Activated naive CD8-positive, alpha-beta T cell treated with anti-CD3 and anti-CD28 coated beads for 36 hours (primary cell): ENCODE measurements at places on chromosomes 2 and 18. TPM values are rescaled to one million over a fixed set of nuclear protein-coding genes. Genes with fewer than 3 reads are reported as not detected.

Gene SLC4A5
- total RNA-seq, result 1.5 TPM

Gene CD226
- 57.7 TPM for total RNA-seq

Gene LOXHD1
- 0.14 TPM for total RNA-seq

Gene NUP35
- 37.4 TPM for total RNA-seq

DNA sequence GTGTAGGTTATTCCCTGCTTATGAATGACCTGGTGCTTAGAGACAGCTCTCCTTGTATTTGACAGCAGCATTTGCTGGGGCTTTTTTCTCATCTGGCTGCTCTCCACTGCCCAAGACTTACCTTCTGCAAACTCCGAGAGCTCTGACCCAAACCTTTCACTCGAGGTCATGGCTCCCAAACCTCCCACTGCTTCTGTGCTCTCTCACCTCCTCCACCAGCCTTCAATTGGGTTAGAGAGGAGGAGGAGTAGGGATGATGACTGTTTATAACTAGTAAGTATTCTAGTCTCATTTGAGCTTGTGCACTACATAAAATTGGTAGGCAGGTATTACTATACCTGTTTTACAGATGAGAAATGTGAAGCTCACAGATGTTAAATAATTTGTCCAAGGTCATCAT is 40.1 kb downstream of the LIMS1 start:
- H3K27me3 ChIP-seq, result no peaks in the 10 kb centered on the region
- no peaks in the 10 kb centered on the region for H3K36me3 ChIP-seq
- H3K27ac ChIP-seq, result no peak overlapping the region
- no peak overlapping the region for H3K4me3 ChIP-seq
- DNase-seq, result no peak

GRCh38 chr2:58852243-58852642 is 611.1 kb upstream of the FANCL start:
- no peaks in the 10 kb centered on the region for H3K36me3 ChIP-seq
- no peak overlapping the region for H3K4me3 ChIP-seq
- DNase-seq, result no peak

GRCh38 chr18:47168913-47169312 is 7.3 kb downstream of the IER3IP1 start:
- no peak for DNase-seq
- H3K27me3 ChIP-seq, result no peaks in the 10 kb centered on the region
- H3K36me3 ChIP-seq, result peaks cover 11% of the 10 kb centered on the region
- H3K4me1 ChIP-seq, result peaks cover 38% of the 10 kb centered on the region
- H3K27ac ChIP-seq, result no peak overlapping the region

GRCh38 chr2:16238001-16238761 is 297.8 kb downstream of the MYCN start:
- H3K4me1 ChIP-seq, result no peaks in the 10 kb centered on the region
- H3K27me3 ChIP-seq, result peaks cover 6% of the 10 kb centered on the region
- no peaks in the 10 kb centered on the region for H3K36me3 ChIP-seq
- no peak overlapping the region for H3K27ac ChIP-seq

DNA sequence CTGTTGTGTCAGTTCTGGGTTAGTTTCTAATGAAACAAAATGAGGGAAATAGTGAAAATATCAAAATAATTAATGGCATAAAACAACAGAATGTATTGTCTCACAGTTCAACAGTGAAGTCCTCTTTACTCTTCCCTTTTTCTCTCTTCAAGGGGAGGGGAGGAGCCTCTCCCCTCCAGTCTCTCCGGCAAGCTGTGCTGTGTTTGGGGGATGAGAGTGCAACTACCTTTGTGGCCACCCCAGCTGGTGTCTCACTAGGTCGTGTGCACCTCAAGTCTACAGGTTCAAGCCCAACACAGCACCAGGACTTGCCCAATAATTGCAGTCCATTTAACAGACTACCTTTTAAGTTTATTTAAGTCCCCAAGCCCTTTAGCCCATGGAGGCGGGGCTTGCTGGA is 271.7 kb upstream of the DOK6 start:
- no peak overlapping the region for H3K27ac ChIP-seq
- no peak for DNase-seq
- H3K27me3 ChIP-seq, result peaks cover 3% of the 10 kb centered on the region
- H3K4me3 ChIP-seq, result no peak overlapping the region

DNA sequence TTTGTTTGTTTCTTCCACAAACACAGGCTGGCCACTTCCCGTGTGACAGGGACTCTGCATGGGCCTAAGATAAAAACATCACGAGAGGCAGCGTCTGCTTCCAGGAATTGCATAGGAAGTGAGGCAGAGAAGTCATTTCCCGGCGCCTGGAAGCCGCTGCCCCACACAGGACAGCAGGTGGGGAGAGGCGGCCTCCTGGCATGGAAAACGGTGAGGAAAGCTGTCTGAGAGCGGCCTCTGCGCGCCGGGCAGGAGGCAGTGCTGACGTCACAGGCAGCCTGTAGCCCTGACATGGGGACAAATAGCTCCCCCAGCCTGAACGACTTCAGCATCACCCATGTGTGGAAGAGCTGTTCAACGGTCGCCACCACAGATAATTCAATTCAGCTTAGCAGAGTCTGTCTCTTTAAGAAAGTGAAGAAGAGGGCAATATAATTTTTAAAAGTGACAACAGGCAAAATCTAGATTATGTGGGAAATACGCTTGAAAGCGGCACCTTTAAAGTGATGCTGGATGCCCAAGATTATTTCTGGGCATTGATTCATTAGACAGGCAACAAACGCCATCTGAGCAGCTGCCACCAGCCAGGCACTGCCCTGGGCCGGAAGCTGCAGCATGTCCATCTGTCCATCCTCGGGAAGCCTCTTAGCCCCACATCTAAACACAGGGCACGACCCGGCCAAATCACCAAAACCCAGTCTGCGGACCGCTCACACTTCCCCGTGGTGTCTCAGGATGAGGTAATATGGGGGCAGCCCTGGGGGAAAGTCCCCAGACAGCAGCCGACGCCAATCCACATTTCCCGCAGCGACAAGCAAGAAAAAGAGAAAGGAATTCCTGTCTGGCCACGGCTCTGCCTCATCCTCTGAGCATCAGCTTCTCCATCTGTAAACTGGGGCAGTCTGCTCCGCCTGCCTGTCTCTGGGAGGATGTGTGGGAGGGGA is 138.9 kb downstream of the PXDN start:
- no peaks in the 10 kb centered on the region for H3K36me3 ChIP-seq
- H3K4me1 ChIP-seq, result peaks cover 3% of the 10 kb centered on the region
- H3K4me3 ChIP-seq, result no peak overlapping the region

GRCh38 chr18:7608781-7609201 is 41.7 kb downstream of the PTPRM start:
- H3K36me3 ChIP-seq, result no peaks in the 10 kb centered on the region
- H3K27ac ChIP-seq, result no peak overlapping the region

DNA sequence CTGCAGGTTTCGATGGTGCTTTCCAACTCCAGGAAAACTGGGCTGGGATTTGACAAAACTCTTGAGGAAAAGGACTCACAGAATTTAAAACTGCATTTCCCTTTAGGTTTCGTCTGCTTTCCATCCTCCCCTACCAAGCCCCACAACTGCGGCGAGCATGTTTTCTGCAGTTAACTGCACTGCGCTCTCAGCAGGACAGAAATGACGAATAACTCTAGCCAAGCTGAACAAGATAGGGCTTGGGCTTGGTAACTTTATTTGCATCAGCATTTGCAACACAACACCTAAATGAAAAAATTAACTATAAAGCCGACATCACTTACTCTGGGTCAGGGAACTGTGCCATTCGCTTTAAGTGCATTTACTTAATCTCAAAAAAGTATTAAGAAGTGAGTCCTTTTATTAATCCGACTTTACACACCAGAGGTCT is 669 bp upstream of the PIKFYVE start:
- H3K36me3 ChIP-seq, result peaks cover 2% of the 10 kb centered on the region
- peaks cover 28% of the 10 kb centered on the region for H3K4me1 ChIP-seq
- no peaks in the 10 kb centered on the region for H3K27me3 ChIP-seq

DNA sequence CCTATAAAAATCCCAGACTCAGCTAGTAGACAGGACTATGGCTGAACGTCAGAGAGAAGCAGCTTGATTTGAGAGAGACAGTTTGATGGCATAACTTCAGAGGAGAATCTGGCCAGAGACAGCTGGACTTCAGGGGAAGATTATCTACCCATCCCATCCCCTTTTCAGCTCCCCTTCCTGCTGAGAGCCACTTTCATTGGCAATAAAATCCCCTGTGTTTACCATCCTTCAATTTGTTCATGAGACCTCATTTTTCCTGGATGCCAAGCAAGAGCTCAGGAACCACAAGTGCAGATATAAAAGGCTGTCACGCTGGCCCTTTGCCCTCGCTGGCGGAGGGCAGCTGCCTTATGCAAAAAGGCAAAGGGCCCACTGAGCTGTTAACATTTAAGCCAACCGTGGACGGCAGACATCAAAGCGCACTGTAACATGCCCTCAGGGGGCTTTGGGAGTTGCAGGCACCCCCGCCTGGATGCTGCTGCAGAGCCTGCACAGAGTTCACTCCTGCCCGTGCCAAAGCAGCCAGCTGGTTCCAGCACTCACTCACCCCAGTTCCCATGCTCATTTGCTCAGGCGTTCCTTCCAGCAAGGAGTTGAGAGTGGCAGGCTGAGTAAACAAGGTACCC is 164.3 kb upstream of the PGAP1 start:
- H3K27me3 ChIP-seq, result no peaks in the 10 kb centered on the region
- peaks cover 22% of the 10 kb centered on the region for H3K4me1 ChIP-seq
- DNase-seq, result no peak
- no peak overlapping the region for H3K4me3 ChIP-seq
- H3K27ac ChIP-seq, result peak overlapping the region; percentile 46
- peaks cover 30% of the 10 kb centered on the region for H3K36me3 ChIP-seq

DNA sequence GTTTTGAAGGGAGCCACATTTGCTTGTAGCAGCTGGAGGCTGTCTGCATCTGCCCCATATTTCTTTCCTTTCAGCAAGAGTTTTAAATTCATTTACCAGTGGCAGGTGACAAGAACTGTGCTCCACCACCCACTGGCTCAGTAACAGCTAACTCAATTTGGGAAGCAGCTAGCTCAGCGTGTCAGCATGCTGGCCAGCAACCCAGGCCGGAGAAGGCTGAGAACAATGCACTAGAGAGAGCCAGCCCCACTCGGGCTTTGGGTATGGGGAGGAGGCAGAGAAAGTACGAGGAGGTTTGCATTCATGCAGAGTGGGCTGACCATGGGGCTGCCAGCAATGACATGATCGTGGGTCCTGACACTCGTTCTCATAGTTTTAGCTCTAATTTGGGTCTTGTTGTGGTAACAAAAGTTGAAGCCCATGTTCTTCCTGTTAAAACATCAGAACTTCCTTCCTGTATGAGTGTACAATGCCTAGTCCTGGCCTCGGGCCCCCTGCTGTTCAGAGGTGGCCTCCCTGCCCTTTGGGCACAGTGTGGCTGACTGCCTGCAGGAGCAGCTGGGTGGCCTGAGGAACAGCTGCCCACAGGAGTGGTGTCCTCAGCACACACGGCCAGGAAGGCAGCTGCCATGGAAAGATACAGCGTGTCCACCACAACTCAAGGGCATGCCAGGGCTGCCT is 23.0 kb downstream of the CDC42EP3 start:
- peaks cover 75% of the 10 kb centered on the region for H3K4me1 ChIP-seq
- DNase-seq, result peak; percentile 23
- H3K27me3 ChIP-seq, result no peaks in the 10 kb centered on the region
- no peak overlapping the region for H3K4me3 ChIP-seq
- H3K27ac ChIP-seq, result peak overlapping the region; percentile 80
- peaks cover 67% of the 10 kb centered on the region for H3K36me3 ChIP-seq

GRCh38 chr2:101502095-101502494 is 27.2 kb upstream of the RFX8 start:
- H3K36me3 ChIP-seq, result no peaks in the 10 kb centered on the region
- DNase-seq, result peak; percentile 6
- peaks cover 17% of the 10 kb centered on the region for H3K4me1 ChIP-seq
- H3K27me3 ChIP-seq, result no peaks in the 10 kb centered on the region
- no peak overlapping the region for H3K27ac ChIP-seq

DNA sequence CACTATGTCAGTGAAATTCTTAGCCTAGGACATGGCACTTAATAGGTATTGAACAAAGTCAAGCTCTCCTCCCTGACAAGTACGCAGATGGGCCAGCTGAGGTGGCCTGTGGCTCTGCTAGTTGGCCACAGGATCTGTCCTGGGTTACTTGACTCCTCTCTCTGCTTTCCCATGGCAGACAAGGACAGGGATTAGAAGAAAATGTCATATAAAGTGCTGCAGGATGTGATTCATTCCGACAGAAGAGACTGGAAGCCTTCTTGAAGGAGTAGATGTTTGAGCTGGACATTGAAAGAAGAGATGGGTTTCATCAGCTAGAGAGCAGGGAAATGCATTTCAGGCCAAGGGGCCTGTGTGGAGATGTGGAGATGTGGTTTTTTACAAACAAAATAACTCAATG is 46.7 kb downstream of the SMAD7 start:
- H3K27ac ChIP-seq, result no peak overlapping the region
- no peak for DNase-seq
- no peak overlapping the region for H3K4me3 ChIP-seq
- H3K27me3 ChIP-seq, result no peaks in the 10 kb centered on the region
- no peaks in the 10 kb centered on the region for H3K36me3 ChIP-seq
- H3K4me1 ChIP-seq, result peaks cover 11% of the 10 kb centered on the region

GRCh38 chr2:88122141-88122884 is 5.5 kb downstream of the FABP1 start:
- no peak overlapping the region for H3K4me3 ChIP-seq
- no peak overlapping the region for H3K27ac ChIP-seq
- no peaks in the 10 kb centered on the region for H3K4me1 ChIP-seq
- DNase-seq, result no peak

DNA sequence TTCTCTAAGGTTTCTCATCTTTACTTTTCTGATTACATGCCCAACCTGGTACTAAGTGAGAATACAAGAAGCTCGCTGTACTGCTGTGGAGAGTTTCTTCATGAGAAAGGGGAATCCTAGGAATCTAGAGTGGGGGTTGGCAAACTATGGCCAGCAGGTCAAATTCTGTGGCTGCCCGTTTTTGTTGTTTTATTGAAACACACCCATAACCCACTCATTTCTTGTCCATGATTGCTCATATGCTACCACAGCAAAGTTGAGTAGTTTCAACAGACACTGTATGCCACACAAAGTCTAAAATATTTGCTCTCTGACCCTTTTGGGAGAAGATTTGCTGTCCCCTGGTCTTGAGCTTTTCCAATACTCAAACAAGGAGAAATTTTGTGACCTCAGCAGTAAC is 58.8 kb downstream of the C2orf74 start:
- peak overlapping the region; percentile 42 for H3K27ac ChIP-seq
- H3K36me3 ChIP-seq, result peaks cover 36% of the 10 kb centered on the region
- no peaks in the 10 kb centered on the region for H3K27me3 ChIP-seq
- no peak overlapping the region for H3K4me3 ChIP-seq

DNA sequence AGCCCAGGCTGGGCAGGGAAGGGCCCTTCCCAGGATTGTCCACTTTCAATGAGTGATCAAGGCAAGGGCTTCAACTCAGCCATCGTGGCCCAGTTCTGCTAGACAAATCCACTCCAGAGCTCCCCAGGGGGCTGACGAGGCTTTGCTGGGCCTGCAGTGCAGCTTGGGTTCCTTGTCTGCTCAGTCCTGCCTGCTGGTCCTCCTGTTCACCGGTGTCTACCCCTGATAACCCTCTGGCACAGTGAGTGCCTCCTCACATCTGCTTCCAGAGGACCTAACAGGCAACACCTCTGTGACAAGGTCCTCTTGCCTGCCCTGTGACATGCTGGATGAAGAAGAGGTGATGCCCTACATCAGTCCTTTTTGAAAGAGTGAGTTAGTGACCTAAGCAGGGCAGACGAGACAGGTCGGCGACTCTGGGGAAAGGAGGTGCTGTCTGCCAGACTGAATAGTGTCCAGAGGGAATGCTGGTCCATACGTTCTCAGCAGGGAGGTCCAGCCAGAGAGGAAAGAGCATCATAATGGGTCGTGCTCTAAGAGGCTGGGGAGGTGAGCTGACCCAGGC is 20.9 kb upstream of the KCNF1 start:
- no peak overlapping the region for H3K27ac ChIP-seq
- H3K27me3 ChIP-seq, result peaks cover 9% of the 10 kb centered on the region
- no peak for DNase-seq
- H3K36me3 ChIP-seq, result no peaks in the 10 kb centered on the region
- no peak overlapping the region for H3K4me3 ChIP-seq

- no peaks in the 10 kb centered on the region for H3K36me3 ChIP-seq
- DNase-seq, result no peak
- H3K4me3 ChIP-seq, result no peak overlapping the region
- no peaks in the 10 kb centered on the region for H3K4me1 ChIP-seq
Measured at GRCh38 chr18:35392375-35392774, 15.2 kb upstream of the ZNF396 start.
